ENCODE measurements at places on chromosomes 2 and 18.
A peak's percentile ranks its signal among the peaks of the same experiment; 100 is the strongest.

- H3K36me3 ChIP-seq, result no peaks in the 10 kb centered on the region
- no peaks in the 10 kb centered on the region for H3K27me3 ChIP-seq
- no peaks in the 10 kb centered on the region for H3K4me1 ChIP-seq
- H3K27ac ChIP-seq, result no peak overlapping the region
Measured at GRCh38 chr2:18792226-18792629, 202.9 kb upstream of the NT5C1B start.

GRCh38 chr2:24117902-24118301 lies 5.2 kb downstream of the PFN4 start:
- no peak overlapping the region for H3K27ac ChIP-seq
- no peak overlapping the region for H3K4me3 ChIP-seq
- no peaks in the 10 kb centered on the region for H3K27me3 ChIP-seq
- no peaks in the 10 kb centered on the region for H3K4me1 ChIP-seq

DNA sequence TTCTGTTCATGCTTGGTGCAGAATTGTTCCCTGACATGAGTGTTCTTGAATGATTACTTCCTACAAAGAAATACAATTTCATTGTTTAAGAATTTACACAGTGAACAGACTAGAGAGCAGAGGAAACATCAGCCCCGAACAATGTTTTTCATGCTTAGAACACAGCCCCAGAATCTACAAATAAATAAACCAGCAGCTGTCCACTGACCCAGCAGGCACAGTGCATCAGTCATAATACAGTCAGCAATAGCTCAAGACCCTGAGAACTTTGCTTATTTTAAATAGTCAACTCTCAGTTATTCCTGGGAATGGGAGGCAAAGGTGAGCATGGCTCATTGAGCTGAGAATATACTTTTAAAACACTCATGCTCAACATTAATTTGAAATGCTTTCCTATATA lies 38.4 kb downstream of the XIRP2 start:
- H3K36me3 ChIP-seq, result no peaks in the 10 kb centered on the region
- H3K27me3 ChIP-seq, result no peaks in the 10 kb centered on the region
- H3K4me1 ChIP-seq, result no peaks in the 10 kb centered on the region
- no peak overlapping the region for H3K4me3 ChIP-seq
- H3K27ac ChIP-seq, result no peak overlapping the region

DNA sequence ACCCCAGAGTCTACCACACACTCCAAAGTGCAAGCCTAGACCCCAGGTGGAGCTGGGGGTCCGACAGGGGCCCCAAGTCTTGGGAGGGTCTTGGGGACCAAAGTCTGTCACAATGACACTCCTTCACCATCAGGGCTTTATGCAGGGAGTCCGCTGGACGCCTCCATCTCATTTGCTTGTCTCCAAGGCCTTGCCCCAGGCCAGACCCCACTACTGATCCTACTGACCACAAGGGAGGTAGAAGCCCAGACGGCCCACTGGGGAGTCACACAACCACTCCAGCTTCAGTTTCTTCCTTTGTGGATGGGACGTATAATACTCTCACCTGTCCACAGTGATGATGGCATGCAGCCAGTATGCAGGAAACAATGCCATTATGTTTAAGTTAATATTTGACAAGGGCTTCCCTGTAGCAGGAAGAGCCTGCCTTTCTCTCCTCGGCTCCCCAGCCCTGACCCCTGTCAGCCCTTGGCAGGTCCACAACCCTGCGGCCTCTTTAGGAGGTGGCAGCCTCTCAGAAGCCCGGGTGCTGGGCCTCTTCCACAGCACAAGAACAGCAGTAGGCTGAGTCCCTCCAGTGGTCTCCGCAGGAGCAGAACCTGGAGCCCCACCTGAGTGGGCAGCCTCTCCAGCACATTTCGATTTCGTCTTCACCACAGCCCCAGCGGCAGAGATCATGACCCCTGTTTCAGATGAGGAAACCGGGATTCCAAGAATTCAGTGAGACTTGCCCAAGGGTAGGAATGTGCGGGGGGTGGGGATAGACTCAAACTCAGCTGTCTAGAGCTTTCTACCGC lies 6.5 kb downstream of the BIN1 start:
- H3K4me3 ChIP-seq, result no peak overlapping the region
- H3K27me3 ChIP-seq, result no peaks in the 10 kb centered on the region
- DNase-seq, result no peak
- H3K36me3 ChIP-seq, result no peaks in the 10 kb centered on the region
- no peaks in the 10 kb centered on the region for H3K4me1 ChIP-seq

- H3K36me3 ChIP-seq, result peaks cover 46% of the 10 kb centered on the region
- H3K4me1 ChIP-seq, result no peaks in the 10 kb centered on the region
- H3K27me3 ChIP-seq, result no peaks in the 10 kb centered on the region
- H3K27ac ChIP-seq, result no peak overlapping the region
- H3K4me3 ChIP-seq, result no peak overlapping the region
Measured at GRCh38 chr2:241230435-241230834, 42.0 kb downstream of the ANO7 start.

DNA sequence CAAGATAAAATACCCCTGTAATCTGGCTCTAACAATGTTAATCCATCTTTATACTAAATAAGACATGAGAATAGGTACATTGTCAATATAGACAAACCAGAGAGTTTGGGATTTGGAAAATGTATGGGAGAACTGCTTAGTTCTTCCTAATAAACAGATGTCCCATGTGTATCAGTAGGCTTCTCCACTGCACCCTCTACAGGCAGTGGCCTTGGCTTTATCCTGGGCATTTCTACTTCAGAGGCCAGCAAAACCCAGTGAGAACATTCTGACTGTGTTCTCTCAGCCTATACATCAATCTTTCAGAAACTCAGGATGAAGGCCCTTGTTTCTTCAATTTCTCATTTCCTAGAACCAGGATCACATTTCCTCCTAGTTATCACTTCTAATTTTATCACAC lies 1167.5 kb upstream of the ACVR2A start:
- no peaks in the 10 kb centered on the region for H3K4me1 ChIP-seq
- H3K27ac ChIP-seq, result no peak overlapping the region
- no peaks in the 10 kb centered on the region for H3K27me3 ChIP-seq
- DNase-seq, result no peak
- no peaks in the 10 kb centered on the region for H3K36me3 ChIP-seq

DNA sequence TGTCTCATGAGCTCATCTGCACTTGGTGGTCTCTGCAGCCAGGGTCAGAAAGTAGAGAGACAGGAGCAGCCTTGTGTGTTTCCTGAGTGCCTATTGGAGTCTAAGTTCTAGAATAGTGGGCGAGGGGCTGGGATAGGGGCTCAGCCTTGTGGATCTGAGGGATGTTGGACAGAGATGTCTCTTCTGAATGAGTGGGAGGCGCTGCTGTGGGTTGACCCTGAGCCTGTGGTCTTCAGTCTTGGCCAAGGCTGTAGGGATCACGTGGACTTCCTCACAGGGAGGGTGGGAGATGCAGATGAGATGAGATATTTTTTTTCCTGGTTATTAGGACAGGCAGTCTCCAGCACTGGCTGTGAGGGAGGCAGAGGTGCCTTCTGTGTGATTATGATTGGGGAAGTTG lies 61.8 kb downstream of the RNF144A start:
- H3K4me1 ChIP-seq, result peaks cover 32% of the 10 kb centered on the region
- H3K27me3 ChIP-seq, result no peaks in the 10 kb centered on the region
- no peaks in the 10 kb centered on the region for H3K36me3 ChIP-seq
- no peak overlapping the region for H3K4me3 ChIP-seq

GRCh38 chr2:240397924-240398645 lies 37.4 kb upstream of the GPC1 start:
- no peak for DNase-seq
- H3K36me3 ChIP-seq, result no peaks in the 10 kb centered on the region
- H3K4me3 ChIP-seq, result no peak overlapping the region
- no peaks in the 10 kb centered on the region for H3K27me3 ChIP-seq
- H3K4me1 ChIP-seq, result no peaks in the 10 kb centered on the region

DNA sequence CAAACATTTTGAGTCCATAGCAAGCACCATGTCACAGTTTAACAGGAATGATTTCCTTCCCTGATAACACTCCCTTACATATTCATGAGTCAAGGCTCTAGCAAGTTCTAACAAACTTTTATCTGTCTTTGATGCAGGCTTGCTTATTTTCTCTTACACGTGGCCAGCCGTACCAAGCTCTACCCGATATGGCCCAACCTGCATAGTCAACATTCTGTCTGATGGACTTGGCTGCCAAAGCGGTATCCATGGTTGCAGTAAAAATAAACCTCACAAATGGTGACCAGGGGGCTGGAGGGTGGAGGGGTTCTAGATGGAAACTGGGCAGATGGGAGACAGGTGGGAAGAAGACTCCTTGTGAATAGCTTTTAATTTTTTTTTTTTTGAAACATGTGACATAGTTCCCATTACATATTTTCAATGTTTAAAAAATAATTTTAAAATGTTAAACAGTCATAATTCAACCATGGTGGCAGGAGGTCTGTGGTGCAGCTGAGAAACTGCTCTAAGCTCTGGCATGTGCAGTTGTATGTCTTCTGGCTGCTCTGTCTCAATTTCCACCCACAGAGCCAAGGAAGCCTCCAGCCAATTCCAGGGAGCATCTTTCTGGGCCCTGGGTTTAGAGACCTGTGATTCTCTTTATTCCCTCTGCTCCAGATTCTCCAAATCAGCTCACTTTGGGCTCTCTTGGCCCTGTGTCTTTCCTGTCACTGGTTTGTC lies 20.7 kb upstream of the CXCR1 start:
- no peak for DNase-seq
- no peak overlapping the region for H3K4me3 ChIP-seq
- no peaks in the 10 kb centered on the region for H3K27me3 ChIP-seq
- H3K4me1 ChIP-seq, result peaks cover 10% of the 10 kb centered on the region

DNA sequence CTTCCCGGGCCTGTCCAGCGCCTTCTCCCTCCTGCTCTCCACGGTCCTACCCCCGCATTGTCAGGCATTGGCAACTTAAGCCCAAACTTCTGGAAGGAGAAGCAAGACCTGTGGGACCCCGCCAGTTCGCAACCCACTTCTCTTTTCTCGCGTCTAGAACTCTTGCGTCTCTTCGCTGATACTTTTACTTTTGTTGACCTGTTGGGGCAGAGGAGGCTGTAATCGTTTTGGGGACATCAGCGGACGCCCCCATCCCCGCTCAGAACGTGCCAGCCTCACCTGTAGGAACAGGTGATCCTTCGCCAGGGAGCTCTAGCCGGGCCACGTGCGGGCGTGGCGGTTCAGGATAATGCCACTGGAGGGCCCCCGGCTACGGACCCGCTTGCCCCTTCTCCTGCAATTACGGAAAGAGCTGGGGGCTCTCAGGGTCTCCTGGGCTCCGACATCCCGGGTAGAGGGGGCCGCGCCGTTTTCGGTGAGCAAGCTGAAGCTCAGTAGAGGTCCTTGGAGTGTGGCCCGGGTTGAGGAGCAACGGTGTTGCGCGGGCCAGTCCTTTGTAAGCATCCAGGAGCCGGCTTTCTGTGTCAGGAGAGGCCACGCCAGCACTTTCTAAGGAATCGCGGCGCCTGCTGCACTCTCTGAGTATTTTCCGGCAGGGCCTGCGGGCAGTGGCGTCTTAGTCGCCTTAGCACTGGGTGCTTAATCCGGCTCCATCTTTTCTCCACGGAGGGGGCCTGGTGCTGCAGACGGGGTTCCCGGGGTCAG lies 1.6 kb downstream of the MTCL1 start:
- H3K4me1 ChIP-seq, result peaks cover 31% of the 10 kb centered on the region
- no peaks in the 10 kb centered on the region for H3K36me3 ChIP-seq
- H3K27me3 ChIP-seq, result peaks cover 10% of the 10 kb centered on the region
- peak; percentile 16 for DNase-seq

- peak overlapping the region; percentile 74 for H3K27ac ChIP-seq
- DNase-seq, result peak; percentile 80
- peaks cover 19% of the 10 kb centered on the region for H3K4me1 ChIP-seq
- H3K36me3 ChIP-seq, result no peaks in the 10 kb centered on the region
- no peaks in the 10 kb centered on the region for H3K27me3 ChIP-seq
Measured at GRCh38 chr18:63320123-63320974, 780 bp upstream of the BCL2 start.

DNA sequence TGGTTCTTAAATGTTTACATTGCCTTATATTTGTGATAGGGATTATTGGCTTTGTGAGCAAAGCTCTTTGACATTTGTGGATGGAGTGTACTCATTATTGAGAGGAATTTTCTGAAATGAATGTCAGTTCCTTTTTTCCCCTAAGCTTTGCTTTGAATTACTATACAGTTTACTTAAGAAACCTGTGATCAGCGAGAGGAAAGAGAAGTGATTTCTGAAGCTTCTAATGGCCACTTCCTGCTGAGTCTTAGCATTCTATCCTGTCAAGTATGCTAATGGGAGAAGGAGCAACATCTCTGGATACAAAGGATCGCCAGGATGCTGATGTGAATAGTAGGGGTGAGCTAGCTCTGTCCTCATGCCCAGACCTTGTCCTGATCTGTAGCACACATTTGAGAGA lies 47.8 kb upstream of the MGAT5 start:
- no peaks in the 10 kb centered on the region for H3K27me3 ChIP-seq

DNA sequence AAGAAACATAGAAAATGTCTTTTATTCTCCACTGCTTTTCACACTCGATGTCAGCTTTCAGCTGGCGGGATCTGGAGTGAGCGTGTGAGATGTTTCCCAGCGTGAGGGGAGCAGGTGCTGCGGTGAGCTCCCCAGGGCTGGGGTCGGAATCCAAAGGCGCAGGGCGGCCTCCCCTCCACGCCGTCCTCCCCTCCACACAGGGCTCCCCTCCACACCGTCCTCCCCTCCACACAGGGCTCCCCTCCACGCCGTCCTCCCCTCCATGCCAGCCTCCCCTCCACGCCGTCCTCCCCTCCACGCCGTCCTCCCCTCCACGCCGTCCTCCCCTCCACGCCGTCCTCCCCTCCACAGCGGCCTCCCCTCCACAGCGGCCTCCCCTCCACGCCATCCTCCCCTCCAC lies 26.9 kb upstream of the KCNG2 start:
- H3K4me1 ChIP-seq, result no peaks in the 10 kb centered on the region
- no peak overlapping the region for H3K4me3 ChIP-seq
- DNase-seq, result no peak

- no peak for DNase-seq
- H3K27me3 ChIP-seq, result no peaks in the 10 kb centered on the region
- H3K4me1 ChIP-seq, result no peaks in the 10 kb centered on the region
Measured at GRCh38 chr2:106098081-106098480, 96.0 kb downstream of the UXS1 start.

GRCh38 chr18:63373161-63373560 lies 6.2 kb upstream of the KDSR start:
- H3K4me1 ChIP-seq, result peaks cover 4% of the 10 kb centered on the region
- H3K27me3 ChIP-seq, result no peaks in the 10 kb centered on the region
- no peaks in the 10 kb centered on the region for H3K36me3 ChIP-seq

GRCh38 chr2:229955663-229956062 lies 33.4 kb downstream of the FBXO36 start:
- H3K27me3 ChIP-seq, result no peaks in the 10 kb centered on the region
- no peak overlapping the region for H3K4me3 ChIP-seq
- no peaks in the 10 kb centered on the region for H3K36me3 ChIP-seq
- H3K27ac ChIP-seq, result no peak overlapping the region
- DNase-seq, result no peak

DNA sequence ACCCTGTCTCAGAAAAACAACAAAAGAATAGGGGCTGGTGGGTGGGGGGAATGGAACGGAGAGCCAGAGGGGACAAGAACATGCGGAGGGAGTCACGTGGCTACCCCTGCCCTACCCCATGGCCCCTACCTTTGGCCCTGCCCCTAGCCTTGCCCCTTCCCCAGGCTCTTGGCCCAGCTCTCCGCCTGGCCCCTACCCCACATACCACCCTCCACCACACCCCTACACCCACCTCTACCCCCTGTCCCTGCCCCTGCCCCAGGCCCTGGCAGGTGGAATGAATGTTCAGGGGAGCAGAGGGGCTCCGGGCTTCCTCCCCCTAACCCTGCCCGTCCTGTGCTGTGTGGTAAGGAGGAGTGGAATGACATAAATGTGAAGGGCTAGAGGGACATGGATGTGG lies 15.1 kb downstream of the BIN1 start:
- H3K4me3 ChIP-seq, result no peak overlapping the region
- no peaks in the 10 kb centered on the region for H3K27me3 ChIP-seq
- H3K4me1 ChIP-seq, result peaks cover 38% of the 10 kb centered on the region
- H3K36me3 ChIP-seq, result no peaks in the 10 kb centered on the region
- H3K27ac ChIP-seq, result no peak overlapping the region

- no peak for DNase-seq
- H3K4me1 ChIP-seq, result no peaks in the 10 kb centered on the region
- peaks cover 23% of the 10 kb centered on the region for H3K27me3 ChIP-seq
- no peak overlapping the region for H3K27ac ChIP-seq
Measured at GRCh38 chr2:231008131-231008530, 12.2 kb downstream of the SPATA3 start.

Measured in heart right ventricle (tissue), 16 donors.